Effector memory CD8-positive, alpha-beta T cell (primary cell): ENCODE measurements at places on chromosomes 11 and 22.

GRCh38 chr11:63985812-63986155 is 454 bp upstream of the OTUB1 start:
- DNase-seq, result peak; percentile 64

- peak; percentile 70 for DNase-seq
Measured at GRCh38 chr11:130068986-130069658, 572 bp upstream of the APLP2 start.

- no peak for DNase-seq
Measured at GRCh38 chr11:45155058-45155551, 8.7 kb downstream of the PRDM11 start.

- no peak for DNase-seq
Measured at GRCh38 chr11:93814966-93815633, 31.0 kb downstream of the MED17 start.

DNA sequence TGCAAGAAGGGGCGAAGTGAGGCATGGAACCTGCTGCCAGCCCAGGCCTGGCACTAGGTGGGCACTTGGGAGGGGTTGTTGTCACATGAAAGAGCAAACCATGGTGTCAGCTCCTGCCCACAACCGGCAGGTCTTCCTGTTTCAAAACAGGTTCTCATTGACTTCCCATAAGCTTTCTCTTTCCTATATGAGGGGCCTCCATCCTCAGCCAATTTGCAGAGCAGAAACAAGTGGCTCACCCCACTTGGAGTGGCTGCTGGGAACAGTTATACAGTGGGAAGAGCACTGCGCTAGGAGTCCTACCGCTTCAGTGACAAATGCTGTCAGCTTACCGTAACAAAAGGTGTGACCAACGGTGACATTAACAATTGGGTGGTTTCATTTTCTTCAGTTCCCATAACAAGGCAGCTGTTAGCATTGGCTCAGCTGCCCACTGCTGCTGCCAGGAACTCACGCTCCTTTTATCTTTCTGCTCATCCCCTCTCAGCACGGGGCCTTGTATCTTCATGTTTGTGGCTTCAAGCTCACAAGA is 10.2 kb upstream of the SSTR3 start:
- peak; percentile 55 for DNase-seq

GRCh38 chr11:34292546-34292945 is 65.3 kb downstream of the ABTB2 start:
- DNase-seq, result no peak

- DNase-seq, result no peak
Measured at GRCh38 chr11:75891947-75892739, 77.1 kb downstream of the UVRAG start.

GRCh38 chr11:1232883-1233321 is 10.0 kb downstream of the MUC5B start:
- DNase-seq, result no peak

DNA sequence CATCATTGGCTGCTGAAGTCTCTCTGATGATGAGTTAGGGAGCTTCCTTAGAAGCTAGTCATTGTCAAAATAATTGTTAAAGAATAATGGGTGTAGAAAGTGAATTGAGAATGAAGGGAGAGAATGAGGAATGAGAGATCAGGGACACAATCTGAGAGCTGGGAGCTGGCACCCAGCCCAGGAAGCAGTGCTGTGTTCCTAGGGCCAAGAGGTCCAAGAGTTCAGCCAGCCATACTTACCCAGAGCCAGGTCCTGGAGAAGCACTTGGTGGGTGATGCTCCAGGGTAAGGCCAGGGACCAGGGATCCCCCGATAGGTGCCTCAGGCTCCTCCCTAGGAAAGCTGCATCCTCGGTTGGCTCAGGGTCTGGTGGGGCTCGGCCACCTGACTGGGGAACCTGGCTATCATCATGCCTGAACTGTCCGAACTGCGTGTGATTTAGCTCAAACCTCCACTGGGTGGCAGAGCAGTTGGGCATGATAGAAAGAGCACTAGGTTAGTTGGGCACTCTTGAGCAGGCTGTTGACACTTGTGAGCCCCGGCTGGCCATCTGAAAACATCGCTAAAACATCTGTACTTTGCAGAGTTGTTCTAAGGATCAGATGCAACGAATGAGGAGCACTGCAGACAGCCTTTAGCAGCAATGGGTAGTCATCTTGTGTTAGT is 123.9 kb upstream of the NCAM1 start:
- no peak for DNase-seq

DNA sequence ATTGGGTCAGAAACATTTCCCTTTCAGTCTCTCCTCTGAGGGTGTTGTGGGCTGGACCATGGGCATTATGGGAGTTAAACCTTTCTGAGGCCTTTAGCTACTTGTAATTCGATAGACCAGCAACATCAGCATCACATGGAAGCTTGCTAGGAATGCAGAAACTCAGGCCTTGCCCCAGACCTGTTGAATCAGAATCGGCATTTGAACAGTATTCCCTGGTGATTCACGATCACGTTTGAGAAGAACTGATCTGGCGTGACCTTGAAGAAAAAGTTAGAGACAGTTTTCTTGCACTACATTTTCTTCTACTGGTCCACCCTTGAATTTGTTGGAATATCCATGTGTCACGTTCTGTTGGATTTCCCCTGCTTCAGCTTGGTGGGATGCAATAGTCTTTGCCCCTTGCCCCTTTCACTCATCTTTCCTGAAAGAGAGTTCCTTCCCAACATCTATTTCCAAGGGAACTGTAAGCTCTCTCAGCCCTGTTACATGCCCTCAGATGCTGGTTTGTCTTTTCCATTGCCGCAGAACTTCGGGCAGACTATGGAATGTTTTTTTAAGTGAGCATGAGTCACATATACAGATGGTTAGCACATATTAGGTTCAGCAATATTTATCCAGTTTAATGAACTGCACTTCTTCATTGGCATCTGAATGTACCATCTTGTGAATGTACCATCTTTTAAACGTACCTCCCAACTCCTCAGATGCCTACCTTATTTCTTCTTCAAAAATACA is 23.9 kb downstream of the EHF start:
- no peak for DNase-seq

DNA sequence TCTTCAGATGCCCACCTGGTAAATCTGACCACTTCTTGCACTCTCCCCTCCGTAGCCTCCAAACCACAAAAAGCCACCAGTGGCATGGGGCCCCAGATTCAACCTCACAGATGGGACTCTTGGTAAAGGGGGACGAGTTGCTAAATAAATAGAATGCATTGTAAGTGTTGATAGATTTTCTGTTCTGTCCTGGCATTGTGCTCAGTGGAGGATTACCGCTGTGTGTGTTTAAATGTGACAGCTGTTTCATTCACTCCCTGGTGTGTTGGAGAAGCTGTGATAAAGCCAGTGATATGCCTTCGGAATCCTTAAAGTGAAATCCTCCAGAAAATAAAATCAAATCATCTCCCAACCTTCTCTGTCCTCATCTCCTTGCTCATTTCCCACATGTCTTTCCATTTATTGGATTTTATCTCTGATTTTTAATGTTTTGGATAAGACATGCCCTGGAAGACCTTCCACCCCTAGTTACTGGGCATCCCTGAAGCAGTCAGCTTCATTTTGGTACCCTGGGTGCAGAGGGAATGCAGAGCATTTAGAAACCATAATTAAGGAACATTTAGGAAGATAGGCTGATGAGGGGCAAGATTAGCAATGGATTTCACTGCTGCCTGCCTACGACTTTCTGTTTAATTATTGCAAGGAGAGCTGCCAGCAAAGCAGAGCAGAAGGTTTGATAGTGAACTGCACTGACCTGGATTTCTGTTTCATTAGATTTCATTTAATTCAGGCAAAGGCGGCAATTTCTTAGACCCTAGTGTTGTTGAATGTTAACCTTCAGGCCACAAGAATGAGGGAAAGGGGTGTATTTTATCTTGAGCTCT is 460.9 kb upstream of the KIRREL3 start:
- no peak for DNase-seq

DNA sequence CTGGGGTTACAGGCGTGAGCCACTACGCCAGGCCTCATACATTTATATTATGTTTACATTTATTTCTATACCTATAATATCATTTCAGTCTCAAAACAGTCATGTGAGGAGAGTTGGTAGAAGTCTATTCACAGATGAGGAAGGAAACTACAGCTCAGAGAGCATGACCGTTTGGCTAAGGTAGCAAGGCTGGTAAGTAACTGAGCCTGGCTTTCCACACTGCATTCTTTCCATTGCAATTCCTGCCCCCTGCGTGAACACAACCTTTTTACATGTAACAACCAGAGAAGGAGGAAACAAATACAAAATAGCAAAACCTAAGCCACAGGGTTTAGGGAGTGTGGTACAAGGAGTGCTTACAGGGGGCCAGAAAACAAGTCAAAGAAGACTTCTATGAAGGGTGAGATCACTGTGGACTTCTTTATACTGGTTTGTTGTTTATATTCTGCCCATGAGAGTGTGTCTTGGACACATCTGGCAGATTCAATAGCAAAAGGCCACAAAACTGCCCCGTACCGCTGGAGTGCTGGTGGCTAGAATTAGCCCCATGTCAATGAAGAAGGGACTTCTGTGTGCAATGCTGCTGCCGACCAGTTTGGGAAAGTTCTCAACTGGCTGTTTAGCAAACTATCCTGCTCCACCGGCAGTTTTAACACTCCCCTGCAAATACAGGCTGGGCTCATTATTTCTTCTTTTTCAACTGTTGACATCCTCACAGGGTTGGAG is 19.0 kb downstream of the MICAL3 start:
- DNase-seq, result no peak

- DNase-seq, result no peak
Measured at GRCh38 chr22:27113211-27113635, 455.8 kb downstream of the MIAT start.

DNA sequence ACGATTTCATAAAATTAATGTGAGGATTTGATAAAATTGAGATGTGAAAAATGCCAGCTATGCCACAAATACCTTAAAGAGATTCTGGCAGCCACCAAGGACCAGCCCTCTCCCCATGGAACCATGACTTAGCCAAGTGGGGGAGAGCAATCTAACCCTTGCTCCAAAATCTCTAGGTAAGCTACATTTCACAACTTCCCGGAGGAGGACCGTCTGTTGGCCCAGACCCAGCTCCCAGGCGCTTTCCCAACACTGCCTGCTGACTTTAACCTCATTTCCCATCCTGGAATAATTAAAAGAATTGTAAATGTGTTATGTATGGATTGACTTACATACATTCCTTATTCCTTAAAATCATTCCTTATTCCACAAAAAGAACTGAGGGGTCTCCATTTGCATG is 47.5 kb upstream of the TENM4 start:
- DNase-seq, result no peak

DNA sequence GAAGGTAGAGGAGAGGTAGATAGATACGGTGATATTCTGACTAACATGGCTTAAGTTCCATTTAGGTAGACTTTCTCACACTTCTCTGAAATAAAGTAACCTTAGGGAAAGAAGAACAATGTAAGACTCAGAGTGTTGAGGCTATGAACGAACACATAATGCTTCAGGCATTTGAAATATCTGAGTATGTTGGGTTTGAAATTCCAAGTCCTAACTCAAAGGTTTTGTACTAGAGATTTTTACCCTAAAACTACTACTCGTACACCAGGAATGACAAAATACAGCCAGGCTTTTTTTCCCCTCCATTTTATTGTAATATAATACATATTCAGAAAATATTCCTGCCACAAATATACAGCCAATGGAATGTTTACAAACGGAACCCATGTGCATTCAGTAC is 592.6 kb downstream of the ETS1 start:
- no peak for DNase-seq

DNA sequence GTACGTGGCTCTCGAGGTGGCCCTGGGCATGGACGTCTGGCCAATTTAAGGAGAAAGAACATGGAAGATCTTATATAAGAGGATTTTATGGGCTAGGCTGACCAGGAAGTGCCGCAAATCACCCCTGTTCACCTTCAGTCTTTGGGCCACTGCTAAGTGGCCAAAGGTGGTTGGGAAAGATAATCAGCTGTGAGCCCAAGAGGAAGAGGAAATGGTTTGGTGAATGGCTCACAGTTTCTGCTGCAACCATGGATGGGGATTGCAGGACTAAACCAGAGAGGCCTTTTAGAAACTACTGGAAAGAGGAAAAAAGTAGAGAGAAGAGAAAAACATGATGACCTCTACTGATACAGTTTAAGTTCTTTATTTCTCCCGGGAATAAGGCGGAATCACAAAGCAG is 96.0 kb upstream of the ARHGAP20 start:
- no peak for DNase-seq

DNA sequence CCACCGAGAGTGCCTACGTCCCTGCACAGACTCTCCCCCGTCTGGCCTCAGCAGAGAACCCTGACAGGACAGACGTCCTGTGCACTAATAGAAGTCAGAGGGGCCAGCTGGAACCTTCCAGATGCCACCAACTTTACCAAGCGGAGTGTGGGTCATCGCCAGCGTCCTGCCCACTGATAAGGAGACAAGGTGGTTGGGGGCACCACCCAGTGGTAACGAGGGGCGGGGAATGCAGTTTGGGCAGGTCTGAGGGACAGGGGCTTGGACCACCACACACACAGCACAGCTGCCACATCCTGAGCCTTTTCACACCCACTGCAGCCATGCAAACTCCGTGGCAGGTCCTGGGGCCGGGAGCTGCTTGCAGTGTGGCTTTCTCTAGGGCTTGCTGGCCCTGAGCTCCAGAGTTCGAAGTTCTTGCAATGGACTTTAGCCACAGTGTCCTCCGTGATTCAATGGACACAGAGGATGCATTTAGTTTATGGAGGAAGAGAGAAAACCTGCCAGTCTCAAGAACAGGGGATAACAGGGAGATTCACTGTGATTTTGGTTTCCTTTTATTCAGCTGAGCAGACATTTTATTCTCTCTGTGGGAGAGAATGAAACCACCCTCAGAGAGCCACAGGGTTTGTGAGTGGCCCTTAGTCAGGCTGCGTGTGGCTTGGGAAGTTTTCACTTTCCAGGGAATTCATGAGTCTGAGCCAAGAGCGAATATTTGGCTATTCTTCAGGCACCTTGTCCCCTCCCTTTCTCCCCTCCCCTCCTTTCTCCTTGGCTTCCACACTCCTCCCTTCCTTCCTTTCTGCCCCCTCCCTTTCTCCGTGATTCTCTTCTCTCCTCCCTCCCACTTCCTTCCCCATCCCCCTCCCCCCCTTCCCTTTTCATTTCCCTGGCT is 13.1 kb downstream of the MRGPRG start:
- no peak for DNase-seq

GRCh38 chr22:33841281-33842005 is 78.8 kb downstream of the LARGE1 start:
- no peak for DNase-seq
